ENCODE measurements at places on chromosomes 2 and 18.

DNA sequence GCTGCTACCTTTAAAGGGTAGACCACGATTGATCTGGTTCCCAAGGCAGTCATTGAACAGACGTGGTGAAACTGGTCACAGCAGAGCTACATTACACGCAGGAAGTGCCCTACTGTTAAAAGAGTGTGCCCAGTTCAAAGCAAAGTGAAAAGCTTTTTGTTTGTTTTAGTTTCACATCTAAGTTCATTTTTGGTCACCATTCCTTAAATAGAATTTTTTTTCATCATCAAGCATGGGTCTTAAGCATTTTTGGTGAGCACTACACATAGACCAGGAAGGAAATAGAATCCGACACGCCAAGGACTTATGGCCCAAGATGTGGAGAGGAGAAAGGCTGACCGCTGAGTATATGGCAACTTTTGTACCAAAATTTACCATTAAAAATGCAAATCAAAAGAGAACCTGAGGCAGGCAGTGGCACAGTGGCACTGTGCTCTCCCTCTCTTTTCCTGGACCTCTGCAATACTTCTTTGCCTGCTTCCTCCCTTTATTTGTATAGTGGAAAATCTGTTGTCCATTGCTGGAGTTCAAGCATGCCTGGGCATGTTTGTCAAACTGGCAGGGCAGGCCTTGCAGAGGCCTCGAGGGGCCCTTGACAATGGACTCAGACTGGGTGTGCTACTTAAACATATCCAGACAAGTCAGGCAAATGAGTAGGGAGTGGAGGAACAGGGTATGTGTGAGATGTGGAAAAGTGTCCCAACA, 42.6 kb upstream of the HNRNPA3 start:
- peak; percentile 98 for DNase-seq

DNA sequence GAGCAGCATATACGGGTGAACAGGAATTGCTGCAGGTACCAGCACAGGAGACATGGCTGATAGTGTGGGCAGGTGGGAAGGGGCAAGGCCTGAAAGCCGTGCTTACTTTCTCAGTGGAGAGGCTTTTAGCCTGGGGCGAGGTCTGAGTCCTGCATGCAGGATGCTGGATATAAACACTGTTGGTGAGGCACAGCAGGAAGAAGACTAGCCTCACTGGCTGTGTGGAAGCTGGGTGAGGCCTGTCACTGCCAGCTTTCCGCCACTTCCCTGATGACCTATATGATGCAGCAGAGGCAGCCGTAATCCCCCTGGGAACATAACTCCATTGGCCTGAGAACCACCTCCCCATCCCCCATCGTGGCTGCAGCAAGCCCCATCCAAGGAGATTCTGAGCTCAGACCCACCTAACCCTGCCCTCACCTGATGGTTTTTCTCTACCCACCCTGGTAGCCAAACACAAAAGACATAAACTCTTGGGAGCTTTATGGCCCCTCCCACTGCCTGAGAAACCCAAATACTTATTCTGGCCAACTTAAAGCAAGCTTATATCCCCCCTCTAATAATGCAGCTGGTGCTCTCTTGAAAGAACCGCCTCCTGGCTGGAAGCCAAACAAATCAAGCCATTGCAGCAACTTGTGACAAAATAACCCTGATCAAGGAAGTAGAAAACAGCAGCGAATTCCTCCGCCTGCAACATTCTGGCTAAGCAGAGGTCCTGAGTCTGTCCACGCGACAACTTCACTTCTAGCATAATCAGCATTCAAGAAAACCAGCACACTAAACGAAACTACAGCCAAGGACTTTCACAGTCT, 54.6 kb upstream of the DSC1 start:
- DNase-seq = peak; percentile 51

DNA sequence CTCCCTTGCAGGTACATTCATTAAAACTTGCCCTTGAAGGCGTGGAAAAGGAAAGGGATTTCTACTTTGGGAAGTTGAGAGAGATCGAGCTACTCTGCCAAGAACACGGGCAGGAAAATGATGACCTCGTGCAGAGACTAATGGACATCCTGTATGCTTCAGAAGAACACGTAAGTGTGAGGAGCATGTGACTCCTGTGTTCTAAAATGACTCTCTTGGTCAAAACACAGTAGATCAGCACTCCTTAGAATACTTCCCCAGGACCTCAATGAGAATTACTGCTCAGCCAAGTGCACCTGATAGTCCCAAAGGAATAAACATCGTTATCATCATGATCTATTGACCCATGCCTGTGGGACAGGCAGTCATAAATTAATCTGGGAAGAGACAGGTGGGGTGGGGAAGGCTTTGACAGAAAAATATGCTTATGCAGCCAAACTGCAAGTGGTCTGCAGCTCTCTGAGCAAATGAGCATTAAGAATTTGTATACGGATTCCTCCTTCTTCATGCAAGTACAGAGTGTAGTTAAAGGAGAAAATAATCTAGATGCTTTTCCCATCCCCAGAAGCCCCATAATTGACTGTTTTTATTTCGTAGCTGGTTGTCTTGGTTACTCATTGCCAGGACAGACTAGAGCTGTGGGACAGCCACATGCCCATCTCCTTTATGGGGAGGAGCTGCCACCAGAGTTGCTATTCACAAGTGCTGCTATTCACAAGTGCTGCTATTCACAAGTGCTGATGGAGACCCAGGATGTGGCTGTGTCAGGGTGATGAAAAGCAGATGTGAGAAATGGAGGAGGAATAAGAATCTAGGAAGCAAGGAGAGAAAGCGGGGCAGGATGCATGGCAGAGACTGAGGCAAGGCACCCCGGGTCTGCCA, 91.0 kb downstream of the MAPRE2 start:
- DNase-seq = no peak

DNA sequence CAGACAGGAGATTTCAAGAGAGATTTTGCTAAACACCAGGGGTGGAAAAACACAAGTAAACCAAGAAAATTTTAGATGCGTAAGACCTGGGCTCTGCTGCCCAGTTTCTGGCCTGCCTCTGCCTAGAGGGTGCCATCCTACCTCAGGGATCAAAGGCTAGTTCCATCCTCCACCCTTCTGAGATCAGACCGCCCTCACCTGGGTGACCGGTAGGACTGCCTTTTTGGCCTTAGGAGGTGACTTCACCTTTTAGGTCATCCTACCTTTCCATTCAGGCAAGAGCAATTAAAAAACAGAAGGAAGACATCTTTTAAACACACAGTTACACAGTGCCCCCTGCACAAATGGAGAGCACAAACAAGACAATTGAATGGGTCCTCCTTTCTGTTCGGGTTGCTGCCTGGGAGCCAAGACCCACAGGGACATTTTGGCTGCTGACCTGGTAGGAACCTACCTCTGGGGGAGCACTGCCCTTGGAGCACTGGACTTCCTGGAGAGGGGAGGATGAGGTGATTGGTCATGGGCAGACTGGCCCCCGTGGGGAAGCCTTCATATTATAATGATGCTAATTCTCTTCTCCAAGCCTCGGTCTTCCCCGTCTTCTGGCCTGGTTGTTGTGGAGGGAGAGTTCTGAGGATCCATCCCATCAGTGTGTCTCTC, 3.1 kb downstream of the PSD4 start:
- no peak for DNase-seq

DNA sequence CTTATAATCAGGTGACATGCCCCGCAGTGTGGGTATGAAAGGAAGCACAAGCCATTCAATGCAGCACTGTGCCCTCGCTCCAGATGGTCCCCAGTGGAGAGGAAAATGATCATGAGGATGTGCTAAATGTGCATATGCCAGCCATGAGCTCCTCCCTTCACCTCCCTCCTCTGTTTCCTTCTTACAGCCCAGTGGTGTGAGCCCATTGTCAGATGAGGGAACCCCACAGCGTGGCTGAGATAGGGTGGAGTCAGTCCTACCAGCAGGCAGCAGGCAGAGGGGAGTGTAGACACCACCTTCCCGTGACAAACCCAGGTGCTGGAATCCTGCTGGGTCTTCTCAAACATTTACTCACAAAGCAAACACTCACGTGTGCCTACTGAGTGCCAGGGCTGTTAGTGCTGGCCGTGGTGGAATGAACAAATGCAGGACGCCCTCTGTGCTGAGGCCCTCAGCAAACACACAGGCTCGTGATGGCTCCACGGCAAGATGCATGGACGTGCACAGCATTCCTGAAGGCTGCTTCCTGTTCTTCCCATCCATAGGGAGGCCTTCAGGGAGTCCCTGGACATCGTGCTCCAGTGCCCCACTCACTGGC, 181.7 kb upstream of the TPO start:
- peak; percentile 51 for DNase-seq

DNA sequence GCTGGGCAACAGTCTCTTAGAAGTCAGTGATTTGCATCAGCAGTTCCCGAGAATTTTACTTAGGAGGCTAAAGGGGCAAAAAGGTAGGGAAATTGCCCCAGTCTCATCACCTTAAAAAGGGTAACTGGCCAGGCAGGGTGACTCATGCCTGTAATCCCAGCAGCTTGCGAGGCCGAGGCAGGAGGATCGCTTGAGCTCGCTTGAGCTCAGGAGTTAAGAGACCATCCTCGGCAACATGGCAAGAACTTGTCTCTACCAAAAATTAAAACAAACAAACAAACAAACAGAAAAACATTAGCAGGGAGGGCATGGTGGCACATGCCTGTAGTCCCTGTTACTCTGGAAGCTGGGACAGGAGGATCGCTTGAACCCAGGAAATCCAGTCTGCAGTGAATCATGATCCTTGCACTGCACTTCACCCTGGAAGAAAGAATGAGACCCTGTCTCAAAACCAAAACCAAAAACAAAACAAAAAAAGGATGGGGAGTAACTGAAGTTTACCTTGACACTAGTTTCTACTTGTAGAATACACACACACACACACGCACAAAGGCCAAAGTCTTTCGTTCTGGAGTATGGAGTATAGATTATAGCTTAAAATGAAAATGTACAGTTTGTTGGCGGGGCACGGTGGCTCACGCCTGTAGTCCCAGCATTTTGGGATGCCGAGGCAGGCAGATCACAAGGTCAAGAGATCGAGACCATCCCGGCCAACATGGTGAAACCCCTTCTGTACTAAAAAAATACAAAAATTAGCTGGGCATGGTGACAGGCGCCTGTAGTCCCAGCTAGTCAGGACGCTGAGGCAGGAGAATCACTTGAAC, 2.7 kb upstream of the GEMIN6 start:
- no peak for DNase-seq

DNA sequence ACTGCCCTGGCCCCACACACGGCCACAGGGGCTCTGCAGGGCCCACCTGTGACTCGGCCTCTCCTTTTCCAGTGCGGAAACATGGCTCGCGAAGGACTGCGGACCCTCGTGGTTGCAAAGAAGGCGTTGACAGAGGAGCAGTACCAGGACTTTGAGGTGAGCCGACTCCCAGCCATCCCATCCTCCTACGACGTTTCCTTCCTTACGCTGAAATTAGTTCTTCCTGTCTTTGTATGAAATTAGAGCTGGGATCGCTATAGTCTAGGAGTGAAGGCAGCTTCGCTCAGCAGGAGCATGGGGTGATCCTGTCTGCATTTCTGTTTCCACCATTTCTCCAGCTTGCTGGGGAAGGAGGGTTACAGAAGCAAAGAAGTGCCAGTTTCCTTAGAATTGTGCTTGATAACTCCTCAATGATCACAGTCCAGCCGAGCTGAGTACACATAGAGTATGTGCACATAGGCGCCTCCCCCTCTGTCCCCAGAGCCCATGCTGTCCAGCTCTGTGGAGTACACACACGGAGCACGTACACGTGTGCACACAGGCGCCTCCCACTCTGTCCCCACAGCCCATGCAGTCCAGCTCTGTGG, 59.1 kb upstream of the NFATC1 start:
- no peak for DNase-seq

- no peak for DNase-seq
Measured at GRCh38 chr2:209960045-209960444, 42.4 kb upstream of the RPE start.

GRCh38 chr18:57026316-57026715, 120.6 kb upstream of the BOD1L2 start:
- DNase-seq = no peak

- DNase-seq = peak; percentile 84
Measured at GRCh38 chr2:177211169-177211568, 1.4 kb upstream of the HNRNPA3 start.

DNA sequence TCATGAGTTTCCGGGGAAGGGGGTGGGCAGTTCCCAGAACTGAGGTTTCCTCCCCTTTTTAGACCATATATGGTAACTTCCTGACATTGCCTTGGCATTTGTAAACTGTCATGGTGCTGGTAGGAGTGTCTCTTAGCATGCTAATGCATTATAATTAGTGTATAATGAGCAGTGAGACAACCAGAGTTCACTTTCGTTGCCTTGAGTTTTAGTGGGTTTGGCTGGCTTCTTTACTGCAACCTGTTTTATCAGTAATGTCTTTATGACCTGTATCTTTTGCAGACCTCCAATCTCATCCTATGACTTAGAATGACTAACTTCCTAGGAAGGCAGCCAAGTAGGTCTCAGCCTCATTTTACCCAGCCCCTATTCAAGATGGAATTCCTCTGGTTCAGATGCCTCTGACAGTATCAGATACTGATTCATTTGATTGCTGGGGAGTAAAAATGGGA, 447.3 kb downstream of the XIRP2 start:
- no peak for DNase-seq

GRCh38 chr18:8367217-8367988, 241.8 kb upstream of the RAB12 start:
- DNase-seq = peak; percentile 92

GRCh38 chr18:63440219-63440618, 17.9 kb upstream of the VPS4B start:
- DNase-seq = no peak

DNA sequence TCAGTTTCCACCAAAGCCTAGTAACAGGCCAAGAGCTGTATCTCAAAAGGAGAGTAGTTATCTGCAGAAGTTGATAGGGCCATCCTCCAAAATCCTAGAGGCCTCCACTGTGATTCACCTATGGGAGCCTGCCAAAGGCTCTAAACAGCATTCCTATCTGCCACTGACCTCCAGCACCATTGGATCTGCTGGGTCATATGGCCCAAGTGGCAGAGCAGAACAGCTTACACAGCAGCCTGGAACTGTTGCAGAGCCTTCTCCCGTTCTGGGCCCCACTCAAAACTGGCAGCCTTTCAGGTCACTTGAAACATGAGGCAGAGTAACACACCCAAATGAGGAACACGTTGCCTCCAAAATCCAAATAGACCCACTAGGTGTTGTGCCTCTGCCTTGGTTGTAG, 345.2 kb upstream of the RND3 start:
- no peak for DNase-seq

DNA sequence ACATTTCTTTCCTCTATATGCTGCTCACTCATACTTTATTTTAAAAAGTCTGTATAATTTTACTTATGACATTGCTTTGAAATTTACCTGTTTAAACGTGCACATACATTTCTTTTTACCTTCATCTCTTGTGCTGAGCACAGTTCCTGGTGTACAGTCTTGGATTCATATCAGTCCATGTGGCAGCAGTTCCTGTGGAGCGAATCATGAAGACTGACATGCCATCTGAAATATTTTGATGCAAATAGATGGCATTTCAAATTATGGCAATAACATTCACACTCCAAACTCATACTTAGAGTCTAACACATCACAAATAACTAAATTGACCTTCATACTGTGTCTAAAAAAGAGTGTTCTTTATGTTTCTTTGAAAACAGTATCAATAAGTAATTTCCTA, 90.3 kb upstream of the CDH2 start:
- no peak for DNase-seq

- no peak for DNase-seq
Measured at GRCh38 chr2:120702801-120703200, 32.9 kb upstream of the GLI2 start.

All from NCI-H510A treated with DMSO at 0.1 percent for 48 hours (cell line).